ENCODE measurements at places on chromosomes 13 and 19.

DNA sequence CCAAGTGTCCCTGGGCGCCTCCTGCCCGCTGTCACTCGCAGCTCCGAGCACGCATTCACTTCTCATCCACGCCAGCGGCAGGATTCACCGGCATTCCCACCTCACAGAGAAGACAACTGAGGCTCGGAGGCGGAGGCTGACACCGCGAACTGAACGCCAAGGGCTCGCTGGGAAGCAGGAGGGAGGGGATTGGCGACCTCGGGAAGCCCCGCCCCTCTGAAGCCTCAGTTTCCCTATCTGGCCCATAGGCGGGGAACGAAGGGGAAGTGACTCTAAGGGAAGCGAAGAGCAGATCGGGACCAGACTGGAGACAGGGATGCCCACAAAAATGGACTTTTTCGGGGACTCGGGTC is 256 bp downstream of the MICOS13 start:
- DNase-seq, result no peak

- DNase-seq, result no peak
Measured at GRCh38 chr19:32607479-32607878, 26.5 kb downstream of the PDCD5 start.

DNA sequence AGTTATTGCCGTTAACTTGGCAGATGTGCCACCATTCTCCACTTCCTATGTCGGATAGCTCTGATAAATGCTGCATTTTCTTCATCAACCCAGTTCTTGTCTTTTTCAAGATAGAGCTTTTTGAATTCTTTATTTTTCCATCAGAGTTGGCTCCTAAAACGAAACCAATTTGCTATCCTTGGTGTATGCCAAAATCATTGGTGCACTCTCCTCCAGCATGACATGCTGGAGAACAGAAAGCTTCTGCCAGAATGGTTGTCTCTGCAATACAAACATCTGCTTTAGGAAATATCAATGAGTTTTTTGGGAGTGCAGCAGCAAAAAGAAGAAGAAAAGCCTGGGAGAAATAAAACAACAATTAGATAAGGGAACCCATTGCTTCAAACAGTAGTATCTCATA is 124.2 kb downstream of the CDK8 start:
- no peak for DNase-seq

- DNase-seq, result no peak
Measured at GRCh38 chr13:95251641-95252040, 49.6 kb downstream of the ABCC4 start.

- no peak for DNase-seq
Measured at GRCh38 chr13:112766336-112766735, 76.5 kb downstream of the ATP11A start.

DNA sequence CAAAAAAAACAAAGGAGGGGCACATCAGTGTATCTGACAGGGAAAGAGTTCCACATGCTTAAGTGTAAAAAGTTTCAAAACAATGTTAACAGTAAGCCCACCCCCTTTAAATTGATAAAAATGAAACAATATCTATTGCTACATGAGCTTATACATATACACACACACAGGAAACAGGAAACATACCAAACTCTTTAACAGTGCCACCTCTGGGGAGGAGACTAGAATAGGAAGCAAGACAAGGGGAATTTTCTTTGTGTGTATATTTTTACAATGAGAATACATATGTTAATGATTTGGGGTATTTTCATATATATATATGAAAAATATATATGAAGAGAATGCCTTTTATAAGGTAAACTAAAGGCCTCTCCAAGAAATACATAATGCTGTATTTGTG is 44.7 kb downstream of the TPT1 start:
- DNase-seq, result no peak

DNA sequence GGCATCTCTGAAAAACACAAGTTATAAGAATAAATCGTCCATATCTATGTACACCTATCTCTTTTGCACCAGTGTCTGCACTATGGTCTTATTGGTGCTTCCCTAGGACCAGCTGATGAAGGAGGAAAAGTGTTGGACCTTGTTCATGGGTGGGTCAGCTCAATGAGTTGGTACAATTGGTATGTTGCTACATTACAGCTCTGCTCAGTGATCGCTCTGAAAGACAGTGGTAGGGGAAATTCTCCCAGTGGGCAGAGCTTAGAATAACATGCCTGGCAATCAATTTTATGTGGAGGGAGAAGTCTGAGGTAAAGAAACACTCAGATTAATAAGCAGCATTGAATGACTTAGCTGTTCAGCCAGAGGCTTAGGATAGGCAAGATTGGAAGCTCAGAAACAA is 138.7 kb upstream of the KL start:
- DNase-seq, result no peak

DNA sequence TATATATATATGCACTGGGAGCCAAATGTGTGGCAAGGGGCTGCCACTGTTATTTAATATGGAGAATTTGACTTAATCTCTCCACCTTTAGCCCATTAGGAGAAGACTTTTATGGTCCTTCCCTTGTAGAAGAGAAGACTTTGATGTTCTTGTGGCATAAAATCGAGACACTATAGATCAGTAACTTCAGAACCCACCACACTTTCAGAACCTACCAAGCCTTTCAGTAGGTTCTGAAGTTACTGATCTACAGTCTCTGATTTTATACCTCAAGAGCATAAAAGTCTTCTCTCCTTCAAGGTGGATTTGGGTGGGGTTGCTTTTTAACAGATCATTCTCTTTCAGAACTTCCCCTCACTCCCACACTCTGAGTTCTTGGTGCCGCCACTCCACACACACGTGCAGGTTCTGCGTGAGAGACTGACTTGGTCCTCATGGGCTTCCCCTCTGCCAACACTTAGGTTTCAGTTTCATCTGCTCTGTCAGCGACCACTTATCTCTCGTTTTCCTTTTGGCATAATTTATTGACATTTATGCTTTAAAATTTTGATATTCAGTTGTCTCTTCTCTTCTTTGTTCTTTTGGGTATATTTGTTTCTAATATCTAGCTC is 213.4 kb upstream of the PCDH17 start:
- no peak for DNase-seq

- DNase-seq, result no peak
Measured at GRCh38 chr19:16168465-16169081, 4.8 kb downstream of the CIB3 start.

GRCh38 chr13:75302071-75302698 is 179.8 kb downstream of the TBC1D4 start:
- no peak for DNase-seq

GRCh38 chr19:46009530-46010510 is 13.0 kb downstream of the PGLYRP1 start:
- DNase-seq, result peak; percentile 23

- DNase-seq, result no peak
Measured at GRCh38 chr13:99916366-99917103, 55.0 kb downstream of the ZIC5 start.

DNA sequence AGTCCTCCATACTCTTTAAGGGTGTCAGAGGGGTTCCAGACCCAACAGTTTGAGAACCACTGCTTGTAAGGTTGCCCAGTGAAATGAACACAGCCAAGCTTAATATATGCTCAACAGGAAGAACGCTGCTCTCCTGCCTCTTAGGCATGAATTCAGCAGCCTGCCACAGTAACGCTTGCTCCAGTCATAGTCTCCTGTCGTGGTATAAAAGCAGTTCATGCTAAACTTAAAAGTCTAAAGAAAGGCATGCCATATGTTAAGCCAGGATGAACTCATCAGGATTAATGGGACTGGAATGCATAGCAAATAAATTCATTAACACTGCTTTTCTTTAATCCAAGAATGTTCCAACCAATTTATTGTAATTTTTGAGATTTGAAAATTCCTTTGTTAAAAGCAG is 38.7 kb downstream of the SLC7A1 start:
- no peak for DNase-seq

DNA sequence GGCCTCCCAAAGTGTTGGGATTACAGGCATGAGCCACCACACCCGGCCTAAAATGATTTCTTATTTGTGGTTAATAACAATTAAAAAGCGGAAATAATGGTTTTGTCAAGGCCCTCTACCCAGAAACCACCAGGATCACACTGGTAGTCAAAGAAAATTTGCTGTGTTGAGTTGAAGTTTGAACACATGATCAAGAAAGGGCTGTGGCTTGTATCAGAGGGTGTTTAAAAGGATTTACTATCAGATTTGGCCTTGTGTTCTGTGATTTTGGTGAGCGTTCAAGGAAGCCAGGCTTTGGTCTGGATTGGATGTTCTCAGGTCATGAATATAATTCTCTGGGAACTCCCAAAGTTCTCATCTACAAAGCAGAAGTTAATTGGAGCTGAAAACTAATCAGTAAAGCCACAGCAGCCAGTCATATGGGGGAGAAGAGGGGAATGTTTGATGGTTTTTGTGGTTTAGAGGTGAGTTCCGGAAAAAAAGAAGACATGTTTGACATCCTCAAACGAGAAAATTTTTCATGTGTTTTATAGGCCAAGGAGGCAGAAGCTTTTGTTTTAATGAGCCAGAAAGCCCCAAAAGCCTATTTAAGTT is 10.6 kb upstream of the ZNF556 start:
- no peak for DNase-seq

DNA sequence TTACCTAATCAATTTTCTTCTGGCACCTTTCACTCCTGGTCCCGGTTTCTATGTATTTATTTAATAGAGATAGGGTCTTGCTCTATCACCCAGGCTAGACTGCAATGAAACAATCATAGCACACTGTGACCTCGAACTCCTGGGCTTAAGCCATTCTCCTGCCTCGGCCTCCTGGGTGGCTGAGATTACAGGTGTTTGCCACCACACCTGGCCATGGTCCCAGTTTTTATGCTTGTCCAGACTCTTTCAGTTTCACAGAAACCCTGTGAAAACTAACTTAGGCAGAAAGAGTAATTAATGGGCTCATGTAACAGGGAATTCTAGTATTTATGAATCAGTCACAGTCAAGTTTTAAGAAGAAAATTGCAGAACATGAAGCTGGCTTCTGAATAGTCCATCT is 9.0 kb upstream of the STK24 start:
- DNase-seq, result no peak

Data from T-helper 2 cell (primary cell).